ENCODE measurements at places on chromosomes 7 and 10.

DNA sequence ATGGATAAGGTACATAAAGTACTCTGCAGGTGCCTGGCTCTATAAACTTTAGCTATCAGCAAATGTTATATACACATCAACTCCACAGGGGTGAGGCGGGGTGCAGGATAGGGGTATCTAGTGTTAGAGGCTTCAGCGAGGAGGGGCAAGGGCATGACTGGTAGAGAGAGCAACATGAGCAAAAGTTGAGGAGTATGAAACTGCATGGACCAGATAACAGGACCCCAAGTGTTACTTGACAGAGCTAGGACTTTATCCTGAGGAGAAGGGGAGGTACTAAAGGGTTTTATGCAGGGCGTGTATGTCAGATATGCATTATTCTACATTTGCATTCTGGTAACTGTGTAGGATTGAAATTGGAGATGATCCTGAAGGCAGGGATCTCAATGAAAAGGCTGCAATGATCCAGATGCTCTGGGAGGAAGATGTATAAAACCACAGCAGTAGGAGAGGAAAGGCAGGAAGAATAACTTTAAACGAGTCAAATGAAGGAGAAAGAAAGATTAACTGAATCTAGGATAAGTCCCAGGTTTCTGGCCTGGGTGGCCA is 109.8 kb upstream of the FAM133B start:
- no peak for DNase-seq

GRCh38 chr7:17083392-17084165 is 201.8 kb upstream of the AGR3 start:
- DNase-seq = no peak

- DNase-seq = no peak
These were observed 4.4 kb upstream of the TRUB1 start for GRCh38 chr10:114933588-114933987.

- peak; percentile 20 for DNase-seq
These were observed 42.9 kb downstream of the PRKG1 start for GRCh38 chr10:51117053-51117660.

- DNase-seq = no peak
These were observed 386.1 kb upstream of the COBL start for GRCh38 chr7:51702673-51703072.

- no peak for DNase-seq
These were observed 60.6 kb downstream of the CDHR3 start for GRCh38 chr7:106023369-106024322.

- DNase-seq = no peak
These were observed 195.4 kb upstream of the GHITM start for GRCh38 chr10:83943920-83944319.

DNA sequence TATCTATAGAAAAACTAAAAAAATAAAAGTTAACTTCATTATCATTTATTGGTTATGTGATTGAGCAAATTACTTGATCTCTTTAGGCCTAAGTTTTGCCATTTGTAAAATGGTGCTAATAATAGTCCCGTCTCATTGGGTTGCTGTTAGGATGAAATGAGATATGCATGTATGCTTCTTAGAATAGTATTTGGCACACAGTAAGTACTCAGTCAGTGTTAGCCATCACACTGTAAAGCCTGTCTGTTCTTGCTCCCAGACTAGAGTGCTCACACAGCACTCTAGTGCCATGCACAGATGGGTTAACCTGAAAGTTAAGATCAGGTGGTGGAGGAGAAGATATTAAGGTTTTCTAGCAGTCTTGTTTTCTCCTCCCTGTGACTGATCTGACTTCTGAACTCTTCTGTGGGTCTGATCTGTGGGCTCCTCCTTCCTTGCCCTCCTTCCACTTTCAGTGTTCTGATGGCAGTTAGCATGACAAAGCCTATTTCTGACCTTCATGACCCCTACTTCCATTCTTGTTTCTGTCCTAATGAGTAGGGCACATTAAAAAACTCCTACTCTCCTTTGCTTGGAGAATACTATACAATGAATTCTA is 167.5 kb downstream of the RNLS start:
- no peak for DNase-seq

- no peak for DNase-seq
These were observed 32.8 kb upstream of the STRIP2 start for GRCh38 chr7:129401228-129401966.

DNA sequence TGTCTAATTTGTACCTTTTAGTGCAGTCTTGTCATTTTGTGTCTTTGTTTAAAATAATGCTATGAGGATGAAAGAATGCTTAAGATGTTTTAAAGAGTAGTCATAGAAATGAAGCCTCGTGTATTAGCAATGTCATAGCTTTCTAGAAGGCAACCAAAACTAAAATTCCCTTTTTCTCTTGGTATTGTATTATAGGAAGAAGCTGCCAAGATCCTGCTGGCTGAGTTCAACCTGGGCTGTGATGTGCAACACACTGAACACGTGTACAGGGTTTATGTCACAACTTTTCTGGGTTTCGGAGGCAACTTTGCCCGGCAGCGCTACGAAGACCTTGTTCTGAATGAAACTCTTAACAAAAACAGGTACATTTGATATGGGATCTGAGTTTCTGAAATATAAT is 36.2 kb downstream of the COX15 start:
- DNase-seq = no peak

- no peak for DNase-seq
These were observed 324.1 kb upstream of the NPSR1 start for GRCh38 chr7:34333925-34334324.

- DNase-seq = no peak
These were observed 57.0 kb downstream of the DNAJC12 start for GRCh38 chr10:67780759-67781538.

DNA sequence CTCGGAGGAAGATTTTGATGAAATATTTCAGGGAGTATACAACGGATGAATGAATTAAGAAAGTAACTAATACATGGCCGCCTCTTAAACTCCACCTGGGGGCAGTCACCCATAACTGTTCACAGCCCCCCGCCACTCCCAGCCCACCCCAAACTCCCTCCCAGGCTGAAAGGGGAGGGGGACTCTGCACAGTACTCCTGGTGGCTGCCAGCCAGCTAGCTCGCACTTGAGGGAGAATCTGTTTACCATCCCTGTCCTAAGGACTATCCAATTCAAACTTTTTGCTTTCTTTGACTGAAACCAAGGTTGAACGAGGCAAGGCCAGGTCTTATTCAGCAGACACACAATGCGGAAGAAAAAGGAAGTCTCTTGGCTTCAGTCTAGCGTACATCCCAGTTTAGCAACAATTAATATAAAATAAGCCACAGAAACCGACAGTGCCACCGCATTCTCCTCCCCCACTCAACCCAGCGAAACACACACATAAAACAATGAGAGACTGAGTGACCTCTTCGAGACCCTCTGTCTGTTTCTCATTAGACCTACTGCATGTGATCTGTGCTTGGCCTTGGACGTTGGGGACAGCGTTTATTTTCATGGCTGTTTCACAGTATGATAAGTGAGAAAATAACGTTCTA is 219.5 kb downstream of the GLI3 start:
- DNase-seq = no peak

DNA sequence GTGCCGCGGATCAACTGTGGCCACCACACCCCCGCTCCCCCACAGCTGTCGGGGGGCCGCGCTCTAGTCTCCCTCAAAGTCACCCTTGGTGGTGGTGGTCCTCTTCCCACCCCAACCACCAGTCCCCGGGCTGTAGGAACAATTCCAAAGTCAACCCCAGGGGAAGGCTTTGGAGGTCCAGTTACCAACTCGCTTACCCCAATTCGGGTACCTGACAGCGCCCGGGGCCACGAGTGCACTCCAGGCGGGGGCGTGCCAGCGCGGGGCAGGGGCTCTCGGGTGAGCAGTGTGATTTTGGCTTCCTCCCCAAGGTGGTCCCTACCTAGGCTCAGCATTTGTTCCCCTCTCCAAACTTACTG is 584 bp upstream of the ZMIZ1 start:
- no peak for DNase-seq

GRCh38 chr10:58704671-58705141 is 192.0 kb downstream of the BICC1 start:
- DNase-seq = peak; percentile 34

DNA sequence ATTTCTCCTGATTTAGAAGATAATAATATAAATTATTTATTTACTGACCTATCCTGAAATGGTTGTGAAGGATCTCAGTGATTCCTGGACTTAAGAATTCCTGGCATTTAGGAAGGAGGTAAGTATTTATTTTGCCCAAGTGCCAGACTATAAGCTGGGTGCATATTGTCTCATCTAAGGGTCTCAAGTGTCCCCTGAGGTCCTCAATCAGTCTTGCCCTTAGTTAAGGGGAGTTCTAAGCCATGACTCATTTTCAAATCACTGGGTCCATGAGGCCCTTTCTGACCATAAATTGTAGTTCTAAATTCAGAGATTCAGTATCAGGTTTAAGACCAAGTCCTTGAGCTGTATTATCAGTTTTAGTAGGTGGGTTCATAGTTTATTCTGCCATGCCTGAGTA is 251.6 kb upstream of the MEOX2 start:
- no peak for DNase-seq

DNA sequence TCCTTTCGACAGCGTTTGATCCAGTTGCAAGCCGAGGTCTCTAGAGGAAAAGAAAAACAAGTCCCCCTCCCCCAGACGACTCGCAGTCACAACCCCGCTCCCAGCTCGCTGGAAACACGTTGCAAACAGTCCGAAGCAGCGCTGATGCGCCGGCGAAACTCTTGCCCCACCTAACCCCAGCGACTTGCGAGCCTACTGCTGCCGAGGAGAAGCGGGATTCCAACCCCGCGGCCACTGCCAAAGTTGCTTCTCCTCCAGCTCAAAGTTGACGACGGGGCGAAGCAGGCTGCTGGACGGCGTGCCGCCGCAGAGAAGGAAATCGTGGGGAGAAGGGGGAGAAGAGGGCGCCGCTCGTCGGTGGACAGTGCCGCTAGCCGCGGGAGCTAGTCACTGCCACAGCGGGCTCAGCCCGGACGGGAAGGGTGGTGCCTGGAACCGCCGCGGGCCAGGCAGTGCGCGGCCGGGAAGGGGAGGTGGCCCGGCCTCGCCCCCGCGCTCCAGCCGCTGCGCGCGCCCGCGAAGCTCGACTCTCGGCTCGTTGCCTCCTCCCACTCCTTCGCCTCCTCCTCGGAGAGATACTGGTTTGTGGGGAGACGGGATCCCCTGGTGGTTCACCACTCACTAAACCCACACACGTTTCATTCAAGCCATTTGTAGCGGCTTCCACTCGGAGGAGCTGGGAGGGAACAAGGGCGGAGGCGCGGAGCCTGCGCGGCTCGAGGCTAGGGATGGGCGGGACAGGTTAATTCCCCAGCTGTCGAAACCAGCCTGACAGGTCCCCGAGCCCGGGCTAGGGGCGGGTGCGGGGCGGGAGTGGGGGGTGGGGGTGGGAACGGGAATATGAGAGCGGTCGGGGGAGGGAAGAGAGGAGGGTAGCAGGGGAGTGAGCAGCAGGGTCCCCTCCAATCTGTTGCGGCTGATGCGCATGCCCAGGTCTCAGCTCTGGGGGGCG is at the start of gene GPR37:
TSS of gene GPR37 (minus strand) at position 392 of the 952 bp plus-strand sequence. CDS start 816 bp downstream, outside the sequence.
- DNase-seq = no peak

GRCh38 chr7:7098280-7098818 is 84.0 kb upstream of the C1GALT1 start:
- no peak for DNase-seq

GRCh38 chr10:5199398-5199797 is 2.8 kb downstream of the AKR1C4 start:
- DNase-seq = no peak

- peak; percentile 38 for DNase-seq
These were observed 35.2 kb downstream of the SGCE start for GRCh38 chr7:94620703-94621118.
